SHP77 treated with DMSO at 0.1 percent for 48 hours (cell line): ENCODE measurements at places on chromosomes 2 and 18.

DNA sequence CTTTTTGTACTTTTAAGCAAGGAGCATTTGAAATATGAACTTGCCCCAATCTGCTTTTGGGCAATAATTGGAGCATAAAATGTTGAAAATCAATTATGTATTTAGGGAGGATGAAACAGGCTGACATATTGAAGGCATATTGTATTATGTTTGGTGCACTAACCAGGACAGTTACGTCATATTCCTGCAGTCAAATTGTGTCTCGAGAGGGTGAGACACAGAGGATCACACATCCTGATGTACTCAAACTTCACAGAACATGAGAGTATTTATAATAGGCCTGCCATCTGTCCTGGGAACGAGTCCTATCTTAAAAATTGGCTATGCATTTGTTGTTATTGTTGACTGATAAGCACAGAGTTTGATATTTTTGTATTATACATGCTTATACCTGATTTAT lies 44.7 kb downstream of the TANC1 start:
- DNase-seq, result no peak

DNA sequence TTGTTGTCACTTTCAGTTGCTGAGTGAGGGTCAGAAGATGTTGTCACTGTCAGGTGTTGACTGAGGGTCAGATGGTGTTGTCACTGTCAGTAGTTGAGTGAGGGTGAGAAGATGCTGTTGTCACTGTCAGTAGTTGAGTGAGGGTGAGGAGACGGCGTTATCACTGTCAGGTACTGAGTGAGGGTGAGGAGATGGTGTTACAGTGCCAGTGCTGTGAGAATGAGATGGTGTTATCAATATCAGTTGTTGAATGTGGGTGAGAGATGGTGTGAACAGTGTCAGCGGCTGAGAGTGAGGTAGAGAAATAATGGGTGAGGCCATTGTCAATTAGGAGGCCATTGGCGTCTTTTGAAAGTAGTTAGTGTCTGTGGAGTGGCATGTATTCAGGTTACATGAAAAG lies 1.6 kb upstream of the ATP9B start:
- DNase-seq, result no peak

- DNase-seq, result no peak
Observed at GRCh38 chr2:19857806-19858205, 44.0 kb downstream of the TTC32 start.

GRCh38 chr18:13800505-13801259 lies 23.3 kb upstream of the MC5R start:
- peak; percentile 32 for DNase-seq

DNA sequence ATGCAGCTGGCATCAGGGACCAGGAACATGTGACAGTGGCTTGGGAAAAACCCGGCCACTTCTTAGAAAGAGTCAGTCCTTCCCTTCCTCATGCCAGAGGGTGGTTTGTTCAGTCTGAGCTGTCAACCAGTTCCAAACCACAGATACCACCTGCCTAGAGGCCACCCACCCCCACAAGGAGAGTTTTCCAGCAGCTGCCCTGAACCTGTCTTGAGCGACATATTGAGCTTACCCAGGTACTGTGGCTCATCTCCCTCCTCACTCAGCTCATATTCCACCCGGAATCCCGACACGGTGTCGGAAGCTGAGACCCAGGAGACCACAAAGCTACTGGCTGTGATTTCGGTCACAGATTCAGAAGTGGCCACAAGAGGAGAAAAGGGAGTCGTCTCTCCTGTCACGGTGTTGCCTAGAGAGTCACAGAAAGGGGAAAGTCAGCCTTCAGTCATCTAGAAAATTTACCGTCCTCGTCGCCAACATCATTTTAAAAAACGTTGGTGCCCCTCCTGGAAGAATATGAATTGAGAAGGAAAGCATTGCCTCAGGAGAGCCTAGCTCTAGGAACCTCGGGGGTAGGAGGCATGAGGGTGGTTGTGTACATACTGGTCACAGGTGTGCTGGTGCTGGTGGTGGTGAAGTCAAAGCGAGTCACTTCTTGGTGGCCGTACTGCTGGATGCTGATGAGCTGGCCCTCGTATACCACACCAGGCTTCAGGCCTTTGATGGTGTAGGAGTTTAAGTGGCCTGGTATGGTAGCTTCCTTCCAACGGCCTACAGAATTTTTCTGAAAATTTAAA lies 26.3 kb downstream of the FN1 start:
- DNase-seq, result no peak

DNA sequence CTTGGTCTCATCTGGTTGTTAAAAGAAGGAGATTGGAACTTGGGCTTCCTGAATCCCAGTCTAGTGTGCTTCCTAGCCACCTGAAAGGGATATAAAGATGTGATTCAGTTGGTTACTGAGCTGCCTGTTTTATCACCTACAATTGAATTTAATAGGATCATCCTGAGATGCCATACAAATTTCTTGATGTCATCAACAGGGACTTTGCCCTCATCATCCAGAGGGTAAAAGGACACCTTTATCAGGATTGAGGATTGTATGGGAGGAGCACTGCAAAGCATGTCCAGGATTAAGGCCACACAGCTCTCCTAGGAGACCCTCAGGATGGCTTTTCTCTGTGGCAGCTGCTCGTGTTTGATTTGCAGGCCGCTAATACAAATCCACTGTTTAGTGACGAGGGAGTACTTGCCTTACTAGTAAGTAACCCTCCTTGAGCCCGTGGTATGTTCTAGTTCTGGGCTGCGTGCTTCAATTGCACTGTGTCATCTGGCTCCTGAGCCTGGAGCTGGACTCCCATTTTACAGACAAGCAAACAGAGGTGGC lies 28.6 kb downstream of the SH3RF3 start:
- no peak for DNase-seq

DNA sequence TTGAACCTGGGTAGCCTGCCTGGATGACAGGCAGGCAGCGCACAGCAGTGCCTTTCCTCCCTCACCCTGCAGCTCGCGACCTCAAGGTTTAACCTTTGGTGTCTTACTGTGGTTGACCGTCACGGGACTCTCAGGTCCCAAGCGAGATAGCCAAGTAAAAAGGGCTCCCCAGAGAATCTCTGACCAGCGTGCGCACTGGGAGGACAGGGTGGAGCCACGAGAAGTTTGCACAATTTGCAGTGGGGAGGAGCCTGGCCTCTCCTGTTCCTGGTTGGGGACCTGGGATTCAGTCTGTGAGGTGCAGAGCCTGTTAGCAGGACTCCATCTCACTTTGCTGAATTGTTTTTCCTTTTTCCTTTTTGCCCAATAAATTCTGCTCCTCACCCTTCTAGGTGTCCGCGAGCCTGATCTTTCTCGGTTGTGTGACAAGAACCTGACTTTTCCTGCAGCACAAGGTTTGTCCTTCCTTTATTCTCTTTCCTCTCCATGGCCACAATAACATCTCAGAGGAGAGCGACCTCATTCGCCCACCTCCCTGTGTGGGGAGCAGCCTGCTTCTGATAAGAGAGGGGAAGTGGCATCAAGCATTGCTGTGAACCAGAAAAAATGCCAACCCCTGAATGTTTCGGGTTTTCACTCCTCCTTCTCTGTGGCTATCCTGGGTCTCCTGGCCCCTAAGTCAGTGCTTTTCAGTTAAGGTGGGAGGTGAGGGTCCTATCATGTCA lies 36.2 kb downstream of the POU3F3 start:
- DNase-seq, result no peak

DNA sequence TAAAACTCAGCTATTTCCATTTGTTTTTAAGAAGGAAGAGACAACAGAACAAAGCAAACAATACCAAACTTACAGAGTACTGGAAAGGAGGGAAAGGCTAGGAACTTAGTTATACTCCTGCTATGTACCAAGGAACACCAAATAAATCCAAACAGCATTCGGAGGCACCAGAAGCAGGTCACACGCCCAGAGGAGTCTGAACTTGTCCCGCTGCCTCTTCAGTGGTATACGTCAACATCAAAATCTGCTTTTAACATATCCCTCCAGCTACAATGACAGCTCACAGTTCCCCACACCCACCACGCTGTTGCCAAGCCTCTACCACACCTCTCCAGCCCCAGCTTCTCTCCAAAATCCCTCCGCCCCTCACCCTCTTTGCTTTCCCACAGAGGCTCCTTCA lies 17.3 kb downstream of the C2orf76 start:
- no peak for DNase-seq

GRCh38 chr2:217108575-217109027 lies 248.7 kb upstream of the TNP1 start:
- no peak for DNase-seq

DNA sequence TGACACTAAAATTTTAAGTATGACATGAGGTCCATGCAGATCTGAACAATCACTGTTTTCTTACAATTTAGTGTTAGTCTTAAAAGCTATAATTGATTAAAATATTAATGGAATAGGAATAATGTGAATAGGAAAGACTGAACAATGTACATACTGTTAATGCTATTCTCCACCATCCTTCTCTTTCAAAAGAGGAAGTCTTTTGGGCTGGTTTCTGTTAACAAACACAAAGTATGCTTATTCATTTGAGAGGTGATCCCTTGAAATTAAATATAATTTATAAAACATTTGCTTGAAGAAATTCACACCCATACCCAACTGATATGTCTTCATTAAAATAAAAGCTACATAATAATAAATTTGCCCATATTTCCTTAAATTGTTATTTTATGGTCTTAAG lies 2.3 kb downstream of the STPG4 start:
- no peak for DNase-seq

DNA sequence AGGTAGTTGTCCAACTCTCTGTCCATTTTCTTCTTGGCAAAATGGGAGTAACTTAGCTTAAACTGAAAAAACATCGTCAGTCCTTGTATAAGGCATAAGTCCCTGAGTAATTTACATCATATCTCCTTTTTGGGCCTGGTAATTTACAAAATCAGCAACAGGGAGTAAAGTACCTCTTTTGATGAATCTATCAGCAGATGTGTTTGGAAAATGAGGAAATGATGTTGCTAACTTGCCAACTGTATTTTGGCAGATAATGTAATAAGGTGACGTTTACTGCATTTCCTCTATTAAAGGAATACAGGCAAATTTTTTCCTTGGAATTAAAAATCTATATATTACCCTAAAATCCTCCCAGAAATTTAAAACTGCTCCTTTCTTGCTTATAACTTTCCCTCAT lies 29.2 kb downstream of the ANKRD44 start:
- DNase-seq, result no peak

DNA sequence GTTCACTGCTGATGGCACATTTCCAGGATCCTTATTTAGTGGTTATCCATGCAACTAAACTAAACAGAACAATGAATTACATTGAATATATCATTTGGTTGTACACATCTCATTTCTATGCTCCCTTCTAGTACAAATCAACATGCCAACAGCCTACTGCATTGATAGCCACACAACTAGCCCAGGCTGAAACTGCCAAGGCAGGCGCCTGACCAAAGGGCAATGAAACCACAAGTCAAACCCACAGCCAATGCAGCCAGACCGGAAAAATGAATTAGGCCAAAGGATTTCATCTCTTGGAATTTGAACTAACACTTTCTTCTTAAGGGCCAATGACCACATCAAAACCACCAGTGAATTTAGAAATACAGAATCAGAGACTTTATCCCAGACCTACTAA lies 196.4 kb downstream of the NOL4 start:
- no peak for DNase-seq

GRCh38 chr2:232042911-232043574 lies 81.5 kb downstream of the DIS3L2 start:
- DNase-seq, result no peak

DNA sequence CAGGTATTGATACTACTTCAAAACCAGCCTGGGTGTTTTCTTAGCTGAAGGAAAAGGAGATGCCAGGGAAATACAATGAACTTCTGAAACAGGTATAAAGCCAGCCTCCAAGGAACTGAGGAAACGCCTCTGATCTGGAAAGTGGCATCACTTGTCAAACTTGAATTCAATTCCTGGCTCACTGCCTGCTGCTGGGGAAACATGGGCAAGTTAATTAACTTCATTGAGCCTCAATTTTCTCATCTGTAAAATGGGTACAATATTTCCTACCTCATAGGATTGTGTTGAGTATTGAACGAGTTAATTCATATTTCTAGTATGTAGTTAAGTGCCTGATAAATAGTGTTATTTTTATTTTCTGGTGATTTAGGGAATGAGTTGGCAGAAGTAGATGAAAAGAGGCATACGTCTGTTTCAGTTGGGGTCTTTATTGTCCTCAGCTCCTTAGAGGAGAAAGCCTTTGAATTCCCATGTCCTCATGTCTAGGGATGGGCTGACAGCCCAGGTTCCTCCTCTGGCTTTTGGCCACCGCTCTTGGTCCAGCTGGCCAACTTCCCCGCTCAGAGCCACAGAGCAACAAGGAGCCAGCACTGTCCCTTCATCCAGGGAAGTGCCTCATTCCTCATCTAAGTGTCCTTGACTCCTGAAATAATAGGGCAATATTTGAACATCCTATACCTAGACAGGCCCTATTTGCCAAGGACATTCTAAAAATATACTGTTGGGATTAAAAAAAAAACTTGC lies 210.5 kb upstream of the GATA6 start:
- DNase-seq, result no peak

- no peak for DNase-seq
Observed at GRCh38 chr2:51760441-51760840, 728.5 kb upstream of the NRXN1 start.

GRCh38 chr2:25341011-25341727 lies 556 bp downstream of the DNMT3A start:
- DNase-seq, result no peak

DNA sequence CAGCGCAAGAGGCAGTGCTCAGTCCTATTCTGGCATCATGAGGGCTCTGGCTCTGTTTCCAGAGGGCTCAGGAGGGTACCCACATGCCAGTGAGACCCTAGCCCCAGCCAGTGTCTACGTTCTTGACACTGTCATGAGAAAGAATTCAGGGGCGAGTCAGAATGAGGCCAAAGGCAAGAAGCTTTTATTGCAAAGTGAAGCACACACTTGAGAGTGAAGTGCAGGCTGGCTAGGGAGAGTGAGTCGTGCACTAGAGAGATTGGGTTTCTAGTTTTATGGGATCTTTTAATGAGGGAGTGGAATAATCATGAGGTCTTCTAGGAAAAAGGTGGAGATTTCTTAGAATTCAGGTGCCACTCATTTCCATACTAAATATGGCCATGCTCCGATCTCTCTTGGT lies 164.1 kb downstream of the DCDC2C start:
- DNase-seq, result no peak

DNA sequence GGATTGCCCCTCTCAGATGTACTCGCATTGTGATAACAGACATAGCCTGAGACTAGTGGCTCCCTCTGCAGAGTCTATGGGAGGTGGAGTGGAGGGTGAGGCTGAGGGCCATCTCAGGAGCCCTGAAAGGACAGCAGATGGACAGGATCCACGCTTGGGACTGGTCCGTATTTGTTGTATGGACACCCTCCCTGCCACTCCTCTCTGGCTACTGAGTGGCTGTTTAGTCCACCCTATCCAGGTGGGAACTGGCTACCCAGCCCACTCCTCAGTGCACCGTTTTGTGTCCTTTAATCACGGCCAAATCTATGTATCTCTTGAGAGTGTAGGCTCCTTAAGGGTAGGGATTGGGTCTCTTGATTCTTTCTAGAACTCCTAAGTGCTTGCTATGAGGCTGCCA lies 4.5 kb upstream of the GLI2 start:
- DNase-seq, result no peak
